ENCODE measurements at places on chromosomes 6 and 20. TPM values are rescaled to one million over a fixed set of nuclear protein-coding genes. Genes with fewer than 3 reads are reported as not detected.

Gene PLCB4
- 0.13 TPM for total RNA-seq

Gene RIPOR2
- 1.0 TPM for total RNA-seq

Gene IP6K3
- total RNA-seq = not detected

Gene LIME1
- total RNA-seq = 5.5 TPM

Gene TTK
- total RNA-seq = 39.8 TPM

Gene PROKR2
- not detected for total RNA-seq

Gene SCUBE3
- 0.15 TPM for total RNA-seq

Gene BPIFA1
- total RNA-seq = not detected

Gene WFDC10B
- not detected for total RNA-seq

Gene COL11A2
- 0.07 TPM for total RNA-seq

Gene FRMD1
- total RNA-seq = not detected

Gene BPIFB4
- total RNA-seq = not detected

Gene HTR1E
- not detected for total RNA-seq

Gene RPN2
- total RNA-seq = 305 TPM

Gene ATF6B
- total RNA-seq = 27.2 TPM

Gene SYCP2
- 0.30 TPM for total RNA-seq

Gene SIGLEC1
- not detected for total RNA-seq

Gene ADGRF5
- total RNA-seq = 185 TPM

Gene HLA-E
- total RNA-seq = 594 TPM

Gene RBM12
- 37.3 TPM for total RNA-seq

Gene MTCH1
- total RNA-seq = 266 TPM

Gene C6orf15
- total RNA-seq = not detected

Gene PRDM13
- total RNA-seq = not detected

Gene CCM2L
- total RNA-seq = 12.3 TPM

Gene CLPSL2
- total RNA-seq = not detected

Gene ID1
- total RNA-seq = 965 TPM

Gene KCNQ5
- not detected for total RNA-seq

Gene BTN1A1
- not detected for total RNA-seq

Gene TGM3
- not detected for total RNA-seq

Measured in mammary microvascular endothelial cell (primary cell).